ENCODE measurements at places on chromosomes 12 and 14.

DNA sequence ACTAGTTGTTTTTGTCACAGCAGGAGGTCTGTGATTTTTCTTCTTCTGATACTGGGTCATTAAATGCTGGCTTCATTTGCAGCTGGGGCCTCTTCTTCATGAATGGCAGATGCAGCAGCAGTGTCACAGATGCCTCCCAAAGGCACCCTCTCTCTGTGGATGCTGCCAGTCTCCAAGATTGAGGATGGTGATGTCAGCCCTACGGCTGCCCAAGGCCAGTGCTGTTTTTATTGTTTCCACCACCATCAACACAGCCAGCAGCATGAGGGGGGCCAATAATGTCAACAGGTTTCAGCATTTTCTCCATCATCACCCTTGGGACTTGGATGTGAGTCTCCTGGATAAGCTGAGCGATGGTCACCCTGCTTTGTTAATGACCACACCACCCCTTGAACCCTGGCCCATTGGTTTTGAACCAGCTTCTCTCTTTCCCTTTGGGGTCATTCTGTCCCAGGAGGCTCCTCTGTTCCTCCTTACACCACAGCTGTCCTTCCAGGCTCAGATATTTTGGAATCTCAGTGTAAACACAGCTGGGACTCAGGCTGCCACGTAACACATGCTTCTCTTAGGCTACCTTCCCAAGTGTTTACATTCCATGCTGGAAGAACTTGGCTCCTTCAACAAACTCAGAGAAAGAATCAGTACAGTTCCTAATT, 151.7 kb upstream of the DDHD1 start:
- DNase-seq = peak; percentile 64

- no peak for DNase-seq
These were observed 996.8 kb upstream of the TMEM132C start for GRCh38 chr12:127270193-127270592.

- no peak for DNase-seq
These were observed 168.7 kb downstream of the CFAP54 start for GRCh38 chr12:96658075-96658474.

GRCh38 chr12:77608271-77608824, 222.3 kb upstream of the NAV3 start:
- DNase-seq = no peak

GRCh38 chr12:92432724-92433441, 269.9 kb upstream of the PLEKHG7 start:
- no peak for DNase-seq

DNA sequence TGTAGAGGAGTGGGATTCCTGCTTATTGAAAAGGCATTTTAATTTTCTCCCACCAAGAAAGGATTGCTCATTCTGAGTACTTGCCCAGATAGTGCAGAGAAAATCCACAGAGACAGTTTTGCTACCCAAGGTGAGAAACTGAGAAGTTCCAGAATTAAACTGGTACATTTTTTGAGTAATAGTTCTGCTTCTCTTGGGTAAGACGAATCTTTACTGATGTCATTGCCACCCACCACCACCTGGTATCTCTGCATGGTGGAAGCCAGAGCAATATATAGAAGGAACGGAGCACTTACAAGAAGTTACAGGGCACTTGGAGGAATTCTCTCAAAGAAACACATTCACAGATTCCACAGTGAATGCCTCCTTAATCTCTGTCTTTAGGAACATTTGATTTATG, 20.7 kb upstream of the FRMD6 start:
- DNase-seq = no peak
